ENCODE measurements at places on chromosomes 1 and 21.

DNA sequence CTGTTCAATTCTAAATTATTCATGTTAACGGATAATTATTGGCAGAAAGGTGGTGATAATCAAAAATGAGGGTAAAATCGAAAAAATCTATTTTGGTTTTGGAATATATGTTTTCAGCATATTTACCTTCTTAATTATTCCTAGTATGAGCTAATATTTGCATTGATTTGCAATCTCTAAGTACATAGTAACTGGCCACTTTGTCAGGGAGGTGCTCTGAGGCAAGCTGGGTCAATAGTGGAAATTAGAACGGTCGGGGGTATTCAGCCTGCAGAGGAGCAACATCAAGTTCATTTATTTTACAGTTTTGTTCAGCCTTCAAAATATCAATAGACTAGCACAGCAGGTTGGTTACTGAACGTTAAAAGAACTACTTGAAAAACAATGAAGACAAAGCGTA lies 1.8 kb downstream of the OTUD7B start:
- DNase-seq: no peak

DNA sequence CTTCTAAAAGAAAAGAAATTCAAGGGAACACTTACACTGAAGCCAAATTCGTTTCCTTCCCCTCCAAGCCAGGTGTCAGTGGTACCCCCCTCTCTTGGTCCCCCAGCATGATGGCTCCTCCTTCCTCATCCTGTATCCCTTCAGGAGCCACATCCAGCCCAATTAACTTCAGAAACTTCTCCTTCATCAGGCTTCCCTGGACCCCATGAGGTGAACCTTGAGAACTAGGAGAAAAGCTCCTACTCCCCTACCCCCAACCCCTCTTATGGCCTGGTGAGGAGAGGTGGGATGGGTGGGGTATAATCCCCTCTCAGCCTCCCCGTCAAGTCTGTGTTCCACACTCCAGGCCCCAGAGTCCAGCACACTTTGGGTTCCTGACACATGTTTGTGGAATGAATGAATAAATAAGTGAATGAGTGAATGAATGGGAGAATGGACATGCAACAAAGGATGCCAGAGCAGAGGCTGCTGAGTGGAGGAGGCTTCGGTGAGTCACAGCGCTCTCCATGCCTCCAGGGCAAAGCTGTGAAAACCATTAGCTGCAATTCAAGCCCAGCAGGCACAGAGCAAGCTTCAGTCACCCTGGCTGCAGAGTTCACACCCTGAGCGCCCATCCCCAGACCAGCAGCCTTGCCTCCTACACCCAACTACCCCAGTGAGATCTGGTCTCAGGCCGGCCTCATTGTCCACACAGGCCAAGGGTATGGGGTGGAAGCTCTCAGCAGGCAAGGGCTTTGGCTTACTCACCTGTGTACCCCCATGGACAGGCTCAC lies 43.8 kb downstream of the BATF3 start:
- DNase-seq: no peak

GRCh38 chr1:27772036-27772931 lies 735 bp upstream of the STX12 start:
- no peak for DNase-seq

DNA sequence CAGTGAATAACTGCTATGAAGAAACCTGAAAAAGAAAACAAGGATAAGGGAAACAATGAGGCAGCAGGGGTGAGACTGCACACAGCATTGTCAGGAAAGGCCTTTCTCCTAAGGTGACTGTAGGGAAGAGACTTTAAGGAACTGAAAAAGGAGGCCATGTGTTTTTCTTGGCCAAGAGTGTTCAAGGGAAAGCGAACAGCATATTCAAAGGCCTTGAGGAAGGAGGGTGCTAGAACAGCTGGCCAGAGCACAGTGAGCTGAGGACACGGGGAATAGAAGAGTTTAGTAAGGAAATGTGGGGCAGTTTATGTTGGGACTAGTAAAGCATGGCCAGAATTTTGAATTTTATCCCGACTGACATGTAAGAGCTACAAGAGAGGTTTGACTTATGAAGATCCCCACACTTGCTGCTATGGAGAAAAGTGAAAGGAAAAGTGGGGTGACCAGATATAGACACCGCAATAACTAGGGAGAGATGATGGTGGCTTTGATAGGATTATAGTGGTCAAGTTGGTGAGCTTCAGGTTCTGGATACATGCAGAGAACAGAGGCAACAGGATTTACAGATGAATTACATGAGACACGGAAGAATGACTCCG lies 1.4 kb downstream of the RWDD2B start:
- DNase-seq: no peak

DNA sequence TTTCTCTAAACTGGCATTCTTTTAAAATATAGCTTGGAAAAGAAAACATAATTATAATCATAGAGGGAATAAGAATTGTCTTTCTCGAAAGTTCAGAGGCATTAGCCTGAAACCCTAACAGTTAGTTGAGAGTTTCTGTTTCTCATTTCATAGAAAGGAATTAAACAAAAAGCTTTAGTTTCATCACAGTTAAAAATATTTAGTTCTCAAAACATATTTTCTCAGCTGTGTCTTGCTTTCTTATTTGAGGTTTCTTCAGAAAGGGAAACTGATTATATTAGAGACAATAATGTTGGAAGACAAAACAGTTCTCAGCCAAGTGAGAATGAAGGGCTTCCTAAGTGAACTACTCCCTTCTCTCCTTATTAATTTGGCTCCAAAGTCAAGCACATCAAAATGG lies 75.4 kb upstream of the C1orf105 start:
- no peak for DNase-seq

GRCh38 chr1:47935163-47935562 lies 62.0 kb downstream of the TRABD2B start:
- DNase-seq: no peak

GRCh38 chr1:222600281-222600680 lies 10.5 kb upstream of the TAF1A start:
- DNase-seq: no peak

DNA sequence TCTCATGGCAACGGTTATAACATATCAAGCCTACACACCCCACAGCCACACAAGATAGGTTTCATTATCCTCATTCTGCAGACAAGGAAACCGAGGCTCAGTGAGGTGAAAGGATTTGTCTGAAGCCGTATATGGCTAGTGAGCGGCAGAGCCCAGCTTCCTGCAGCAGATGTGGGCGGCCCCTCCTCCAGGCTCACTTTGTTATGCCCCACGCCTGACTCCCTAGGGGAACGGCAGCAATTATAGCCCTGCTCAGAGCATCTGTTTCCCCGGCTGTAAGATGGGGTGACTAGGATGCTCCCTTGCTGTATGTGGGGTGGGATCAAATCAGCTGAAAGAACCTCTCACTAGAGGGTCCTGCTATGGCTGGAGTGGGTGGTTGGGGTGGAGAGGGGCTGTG lies 22.1 kb downstream of the GRHL3 start:
- DNase-seq: peak; percentile 61

- DNase-seq: no peak
Measured at GRCh38 chr1:68327414-68327813, 95.1 kb upstream of the WLS start.

DNA sequence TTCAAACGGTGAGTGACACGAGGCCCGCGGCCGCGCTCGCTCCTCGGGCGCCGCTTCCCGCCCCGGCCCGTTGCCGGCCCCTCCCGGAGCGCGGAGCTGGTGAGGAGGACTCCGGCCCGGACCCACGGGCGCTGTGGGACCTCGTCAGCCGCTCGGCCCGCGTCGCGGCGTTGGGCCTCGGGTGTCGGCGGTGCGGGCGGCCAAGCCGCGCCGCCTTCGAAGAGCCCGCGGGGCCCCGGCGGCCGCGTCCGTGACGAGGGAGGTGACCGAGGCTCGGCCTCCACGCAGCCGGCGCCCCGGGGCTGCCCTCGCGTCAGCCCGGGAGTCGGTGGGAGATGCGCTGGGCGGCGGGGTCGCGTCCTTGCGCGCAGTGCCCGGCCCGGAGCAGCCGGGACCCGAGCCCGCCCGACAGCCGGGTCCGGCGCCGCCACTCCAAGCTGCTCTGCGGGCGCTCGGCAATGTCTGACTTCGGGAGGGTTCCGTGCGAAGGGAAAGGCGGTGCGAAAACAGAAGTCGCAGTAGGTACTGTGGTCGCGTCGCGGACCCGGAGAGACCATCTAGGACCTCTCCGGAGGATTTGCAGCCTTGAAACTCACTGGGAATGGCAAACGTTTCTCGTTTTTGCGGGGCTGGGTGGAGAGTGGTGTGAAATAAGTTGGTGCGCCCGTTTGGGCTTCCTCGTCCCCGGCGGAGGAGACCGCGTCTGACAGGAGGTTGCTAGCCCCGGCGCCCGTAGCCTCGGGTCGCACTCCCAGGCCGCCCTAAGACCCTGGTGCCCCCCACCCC lies 829 bp downstream of the SPEN start:
- DNase-seq: no peak

DNA sequence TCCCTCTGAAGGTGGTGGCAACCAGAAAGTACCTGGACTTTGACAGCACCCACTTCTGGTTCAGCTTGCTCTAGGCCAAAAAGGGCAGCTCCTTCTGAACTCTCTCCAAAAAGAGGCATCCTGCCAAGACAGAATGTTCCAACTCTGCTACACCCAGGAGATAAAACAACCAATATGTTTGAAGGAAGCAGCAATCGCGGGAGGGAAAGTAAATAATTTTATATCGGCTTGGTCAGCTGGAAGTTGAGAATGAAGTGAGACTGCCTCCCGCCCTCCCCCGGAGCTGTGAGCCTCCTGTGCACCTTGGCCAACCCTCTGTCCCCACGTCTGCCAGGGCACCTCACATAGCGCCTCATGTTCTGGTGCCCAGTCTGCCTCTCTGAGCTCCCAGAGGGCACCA lies 130.3 kb upstream of the ATP1A1 start:
- no peak for DNase-seq

- DNase-seq: no peak
Measured at GRCh38 chr1:24424990-24425389, 9.4 kb downstream of the NIPAL3 start.

- no peak for DNase-seq
Measured at GRCh38 chr1:29271724-29272123, 35.4 kb downstream of the PTPRU start.

DNA sequence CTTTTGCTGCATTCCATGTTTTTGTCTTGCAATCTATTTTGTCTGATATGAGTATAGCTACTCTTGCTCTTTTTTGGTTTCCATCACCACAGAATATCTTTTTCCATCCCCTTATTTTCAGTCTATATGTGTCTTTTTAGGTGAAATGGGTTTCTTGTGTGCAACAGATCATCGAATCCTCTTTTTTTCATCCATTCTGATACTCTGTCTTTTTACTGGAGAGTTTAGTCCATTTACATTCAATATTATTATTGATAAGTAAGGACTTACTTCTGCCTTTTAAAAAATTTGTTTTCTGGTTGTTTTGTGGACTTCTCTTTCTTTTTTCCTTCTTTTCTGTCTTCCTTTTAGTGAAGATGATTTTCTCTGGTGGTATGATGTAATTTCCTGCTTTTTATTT lies 64.6 kb upstream of the CD55 start:
- no peak for DNase-seq

GRCh38 chr1:202343652-202344349 lies 2.1 kb upstream of the UBE2T start:
- no peak for DNase-seq

DNA sequence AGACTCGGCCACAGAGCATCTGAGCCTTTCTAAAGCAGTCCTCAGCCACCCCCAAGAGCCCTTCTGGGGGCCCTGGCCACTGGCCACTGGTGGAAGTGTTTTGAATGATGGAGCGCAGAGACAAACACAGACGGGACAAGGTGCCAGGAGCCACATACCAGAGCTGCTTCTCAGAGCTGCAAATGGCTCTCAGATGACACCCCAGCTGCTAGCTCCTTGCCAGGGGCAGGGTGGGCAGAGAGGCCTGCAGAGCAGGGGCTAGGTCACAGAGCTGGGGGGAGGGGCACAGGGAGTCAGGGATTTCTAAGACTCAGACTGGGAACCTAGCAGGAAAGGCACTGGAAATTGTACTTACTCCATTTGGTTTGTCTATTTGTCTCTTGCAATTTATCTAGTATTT lies 30.4 kb downstream of the KCNN3 start:
- DNase-seq: no peak

GRCh38 chr1:220221670-220222069 lies 50.6 kb downstream of the RAB3GAP2 start:
- DNase-seq: no peak

DNA sequence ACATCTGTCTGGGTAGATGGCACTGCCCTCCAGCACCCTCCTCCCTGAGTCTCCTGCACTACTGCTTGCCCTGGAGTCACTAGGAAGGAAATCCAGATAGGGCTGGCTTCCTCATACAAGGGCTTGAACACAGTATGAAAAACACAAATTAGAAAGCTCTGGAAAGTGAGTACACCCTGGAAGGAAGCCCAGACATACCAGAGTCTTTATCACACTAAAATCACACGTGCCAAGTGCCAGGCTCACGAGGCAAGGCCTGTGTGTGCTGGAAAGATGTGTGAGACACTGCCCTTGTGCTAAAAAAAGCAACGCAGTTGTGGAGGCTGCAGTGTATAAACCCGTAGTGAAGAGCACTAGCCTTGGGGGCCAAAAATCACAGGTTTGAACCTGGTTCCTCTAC lies 28.3 kb upstream of the S100A7 start:
- no peak for DNase-seq

DNA sequence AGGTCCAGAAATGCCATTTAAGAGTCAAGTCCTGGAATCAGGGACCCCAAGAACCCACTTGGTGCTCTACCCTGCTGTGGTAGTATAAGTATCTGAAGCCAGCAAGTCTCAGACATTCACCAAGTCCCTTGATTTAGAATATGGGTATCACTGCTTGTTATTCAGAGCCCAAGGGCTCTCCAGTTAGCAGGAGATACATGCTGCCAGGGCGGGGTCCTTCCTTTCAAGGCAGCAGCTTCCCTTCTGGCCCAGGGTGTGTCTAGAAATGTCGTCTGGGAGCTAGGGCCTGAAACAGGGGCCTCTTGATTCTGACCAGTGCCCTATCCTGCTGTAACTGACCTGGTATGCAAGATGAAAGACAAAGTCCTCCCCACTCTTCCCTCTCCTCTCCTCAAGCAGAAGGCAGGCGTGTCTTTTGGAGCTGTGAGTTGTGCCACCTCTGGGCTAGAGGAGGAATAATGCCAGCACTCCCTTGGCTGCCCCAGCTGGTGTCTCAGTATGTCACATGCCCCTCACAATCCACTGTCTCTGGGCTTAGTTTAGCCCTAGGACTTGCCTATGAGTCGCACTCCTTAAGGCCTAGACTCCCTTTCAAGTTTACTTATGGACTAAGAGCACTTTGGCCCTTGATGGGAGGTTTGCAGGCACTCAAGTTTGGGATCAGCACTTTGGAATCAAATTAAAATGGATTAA lies 200.2 kb downstream of the MRPL39 start:
- no peak for DNase-seq
